ENCODE measurements at places on chromosomes 5 and 9. TPM values are rescaled to one million over a fixed set of nuclear protein-coding genes. Genes with fewer than 3 reads are reported as not detected.

NR6A1 gene
- total RNA-seq, result 9.9 TPM

FBP2 gene
- total RNA-seq, result not detected

DNA sequence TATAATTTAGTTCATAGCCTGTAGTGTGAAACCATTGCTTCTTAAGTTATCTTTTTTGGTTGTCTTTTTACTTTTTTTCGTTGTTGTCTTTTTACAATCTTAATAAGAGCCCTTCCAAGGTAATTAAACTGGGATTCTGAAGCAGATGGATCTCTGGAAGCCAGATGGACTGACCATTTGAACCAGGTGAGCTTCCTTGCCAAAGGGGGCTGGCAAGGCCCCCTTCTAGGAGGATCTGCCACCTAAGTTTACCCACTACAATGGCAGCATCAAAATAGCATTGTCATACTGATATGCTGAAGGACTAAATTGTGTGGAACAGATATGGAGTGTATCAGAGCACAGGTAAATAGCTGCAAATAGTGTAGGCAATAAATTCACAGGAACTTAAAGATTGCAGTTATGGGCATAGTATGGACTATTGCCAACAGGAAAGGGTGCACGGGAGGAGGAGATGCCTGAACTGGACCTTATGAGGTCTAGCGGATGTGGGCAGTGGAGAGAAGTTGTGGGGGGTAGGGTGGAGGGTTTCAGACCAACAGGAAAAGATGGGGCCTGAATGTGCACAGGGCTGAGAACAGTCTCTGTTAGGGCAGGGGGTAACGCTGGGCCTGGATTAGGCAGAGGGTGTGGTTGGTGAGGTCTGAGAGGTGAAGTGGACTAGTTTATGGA, 61.5 kb upstream of the CTXN3 start:
- no peak for DNase-seq

DNA sequence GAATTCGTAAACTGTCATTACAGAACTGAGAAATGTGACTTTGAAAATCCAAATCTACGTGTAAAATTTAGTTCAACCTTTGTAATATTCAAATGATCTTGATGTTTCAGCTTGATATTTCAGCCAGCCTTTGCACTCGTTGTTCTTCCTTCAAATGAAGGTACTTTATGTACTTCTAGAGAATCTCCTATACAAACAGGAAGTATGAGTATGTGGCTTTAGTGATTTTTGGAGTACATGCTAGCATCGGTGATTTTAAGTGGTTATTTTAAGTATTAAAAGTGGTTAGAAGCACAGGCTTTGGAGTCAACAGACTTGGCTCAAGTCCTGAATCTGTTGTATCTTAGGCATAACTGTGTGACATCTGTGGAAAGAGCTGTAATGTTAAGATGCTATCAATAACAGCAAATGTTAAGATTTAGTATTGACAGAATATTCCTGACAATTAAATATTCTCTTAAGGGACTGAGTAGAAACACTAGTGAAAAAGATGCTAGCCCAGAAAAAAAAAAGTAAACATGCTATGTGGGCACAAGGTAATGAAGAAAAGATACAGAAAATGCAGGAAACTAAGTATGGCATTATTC, 398.0 kb downstream of the ADGRV1 start:
- no peak for DNase-seq

- no peak for DNase-seq
Measured at GRCh38 chr5:166649676-166650075, 1641.8 kb upstream of the WWC1 start.
